IMR-90 (cell line): ENCODE measurements at places on chromosomes 11 and 22.

GRCh38 chr11:72885749-72886609, 71.8 kb downstream of the ATG16L2 start:
- DNase-seq, result no peak

DNA sequence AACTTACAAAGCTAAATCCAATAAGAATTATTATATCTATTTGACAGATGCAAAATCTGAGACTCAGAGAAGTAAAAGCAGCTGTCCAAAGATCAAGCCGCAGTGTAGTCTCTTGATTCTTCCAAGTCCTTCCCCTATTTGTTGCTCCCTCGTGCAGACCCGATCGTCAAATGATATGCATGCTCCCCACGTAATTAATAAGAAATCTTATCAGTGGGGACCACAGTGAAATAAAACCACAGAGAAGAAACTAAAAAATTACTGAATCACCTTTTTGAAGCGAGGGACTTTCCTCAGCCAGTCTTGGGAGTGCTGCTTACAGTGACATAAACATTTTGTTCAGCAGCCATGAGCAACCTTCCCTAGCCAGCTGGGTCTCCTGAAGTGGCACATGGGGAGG, 64.6 kb downstream of the SERGEF start:
- no peak for DNase-seq

DNA sequence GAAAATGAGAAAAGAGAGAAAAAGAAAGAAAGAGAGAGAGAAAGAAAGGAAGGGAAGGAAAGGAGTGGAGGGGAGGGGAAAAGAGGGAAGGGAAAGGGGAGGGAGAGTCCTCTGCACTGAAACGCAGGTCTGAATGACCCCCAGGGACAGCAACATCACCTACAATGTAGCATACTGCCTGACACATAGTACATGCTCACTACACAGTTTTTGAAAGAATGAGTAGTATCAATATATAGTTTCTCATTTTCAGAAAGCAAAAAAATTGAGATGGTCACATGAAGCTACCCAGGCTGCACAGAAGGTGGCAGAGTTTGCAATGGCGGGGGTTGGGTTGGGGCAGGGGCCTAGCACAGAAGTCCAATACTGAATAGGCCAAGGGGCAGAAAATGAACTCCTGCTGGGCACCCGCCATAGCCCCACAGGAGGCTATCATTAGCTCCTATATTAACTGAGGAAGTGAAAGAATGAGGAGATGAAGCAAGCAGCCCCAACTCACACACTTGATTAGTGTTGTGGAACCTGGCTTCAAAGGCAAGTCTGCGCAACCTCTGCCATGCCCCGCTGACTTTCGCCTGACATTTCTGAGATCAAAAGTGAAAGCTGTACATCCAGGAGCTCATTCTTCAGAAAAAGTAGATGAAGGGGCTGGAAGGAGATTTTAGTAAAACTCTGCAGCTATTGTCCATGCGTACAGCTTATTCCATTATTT, 241.2 kb upstream of the SYN3 start:
- DNase-seq, result no peak

DNA sequence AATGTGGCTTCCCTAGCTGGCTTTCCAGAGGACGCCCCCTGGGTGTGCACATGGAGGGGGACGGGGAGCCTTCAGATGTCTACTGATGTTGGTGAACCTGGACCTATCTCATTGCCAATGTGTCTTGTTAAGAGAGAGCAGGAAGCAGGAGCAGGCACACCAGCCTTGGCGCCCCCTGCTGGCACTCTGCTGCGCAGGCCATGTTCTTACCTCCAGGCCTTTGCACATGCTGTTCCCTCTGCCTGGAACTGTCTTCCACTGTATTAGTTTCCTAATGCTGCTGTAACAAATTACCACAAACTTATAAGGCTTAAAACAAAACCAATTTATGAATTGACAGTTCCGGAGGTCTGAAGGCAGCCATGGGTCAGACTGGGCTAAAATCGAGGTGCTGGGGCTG, 23.6 kb upstream of the MN1 start:
- DNase-seq, result no peak
